ENCODE measurements at places on chromosomes 1 and 21.
A peak's percentile ranks its signal among the peaks of the same experiment; 100 is the strongest.

DNA sequence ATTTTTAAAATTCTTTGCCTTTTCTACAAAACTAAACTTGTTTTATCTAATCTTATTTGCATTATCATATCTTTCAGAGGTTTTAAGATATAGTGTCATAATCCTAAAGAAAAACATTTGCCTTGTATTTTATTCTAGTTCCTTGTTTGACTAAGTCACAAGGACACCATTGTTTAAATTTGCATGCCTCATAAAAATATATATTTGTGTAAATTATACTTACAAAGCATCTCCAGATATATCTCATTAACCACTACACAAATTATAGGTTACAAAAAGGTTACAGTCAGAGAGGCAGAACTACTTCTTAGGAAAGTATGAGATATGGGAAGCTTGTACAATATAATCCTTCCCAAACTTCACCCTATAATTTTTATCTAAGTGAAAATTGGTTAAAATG, 4.2 kb upstream of the RGS13 start:
- no peak for DNase-seq

GRCh38 chr21:33117101-33117888, 47.4 kb downstream of the OLIG1 start:
- DNase-seq: no peak

GRCh38 chr1:24047110-24047477, 64.8 kb downstream of the MYOM3 start:
- no peak for DNase-seq

DNA sequence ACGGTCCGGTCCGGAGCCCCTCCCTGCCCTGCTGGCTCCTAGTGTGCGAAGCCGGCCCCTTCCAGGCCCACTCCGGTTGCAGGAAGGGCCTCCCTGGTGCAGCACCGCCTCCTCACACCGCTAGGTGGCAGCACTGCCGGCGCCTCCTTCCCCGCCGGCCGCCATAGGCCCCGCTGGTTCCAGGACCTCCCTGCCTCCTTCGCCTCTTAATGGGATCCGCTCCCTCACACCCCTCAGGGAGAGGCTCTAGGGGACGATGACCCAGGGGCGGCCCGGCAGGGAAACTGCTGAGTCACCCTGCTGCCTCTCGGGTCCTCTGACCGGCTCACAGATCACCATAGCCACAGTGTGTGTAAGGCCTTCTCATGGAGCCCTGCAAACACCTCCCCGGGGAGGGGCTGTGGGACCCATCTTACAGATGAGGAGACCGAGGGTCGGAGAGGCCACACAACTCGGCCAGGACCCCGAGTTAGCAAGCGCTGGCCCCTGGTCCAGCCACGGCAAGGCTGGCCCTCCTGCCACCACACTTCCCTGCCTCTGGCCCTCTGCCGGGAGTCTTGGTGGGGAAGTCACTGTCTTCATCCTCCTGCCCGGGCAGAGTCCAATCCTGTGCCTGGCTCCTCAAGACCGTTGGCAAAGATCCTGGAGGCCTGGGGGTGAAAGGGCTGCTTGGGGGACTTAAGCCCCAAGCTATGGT, 1.6 kb upstream of the AJAP1 start:
- DNase-seq: peak; percentile 46

DNA sequence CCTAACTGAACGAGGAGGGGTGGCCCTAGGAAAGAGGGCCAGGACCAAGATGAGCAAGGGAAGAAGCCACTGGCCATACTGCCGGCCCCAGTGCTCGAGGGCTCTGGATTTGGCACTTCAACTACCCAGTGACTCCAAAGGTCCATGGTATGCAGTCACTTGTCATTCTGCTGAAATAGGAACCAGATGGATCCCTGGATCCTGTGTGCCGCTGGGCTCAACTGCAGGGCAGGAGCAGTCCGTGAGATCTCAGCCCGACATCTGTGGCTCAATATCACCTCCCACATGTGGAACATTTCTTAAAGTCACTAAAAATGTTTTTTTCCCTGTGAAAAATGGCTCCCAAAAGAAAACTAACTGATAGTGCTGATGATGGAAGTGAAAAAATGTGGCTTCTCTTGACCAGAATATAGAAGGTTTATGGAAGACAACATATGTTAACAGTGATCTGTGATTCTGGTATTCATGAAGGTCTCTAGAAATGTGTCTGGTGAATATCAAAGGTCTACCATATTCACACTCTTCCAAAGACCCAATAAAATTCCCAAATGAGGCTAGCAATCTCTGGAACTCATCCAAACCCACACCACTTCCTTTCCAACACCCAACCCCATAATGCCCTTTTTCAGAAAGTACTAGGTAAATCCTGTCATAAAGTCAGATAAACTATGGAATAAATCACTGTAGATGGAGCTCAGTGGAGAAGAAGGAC, 24.1 kb downstream of the PAFAH2 start:
- no peak for DNase-seq

GRCh38 chr1:9321480-9321849, 28.8 kb downstream of the SPSB1 start:
- DNase-seq: no peak

DNA sequence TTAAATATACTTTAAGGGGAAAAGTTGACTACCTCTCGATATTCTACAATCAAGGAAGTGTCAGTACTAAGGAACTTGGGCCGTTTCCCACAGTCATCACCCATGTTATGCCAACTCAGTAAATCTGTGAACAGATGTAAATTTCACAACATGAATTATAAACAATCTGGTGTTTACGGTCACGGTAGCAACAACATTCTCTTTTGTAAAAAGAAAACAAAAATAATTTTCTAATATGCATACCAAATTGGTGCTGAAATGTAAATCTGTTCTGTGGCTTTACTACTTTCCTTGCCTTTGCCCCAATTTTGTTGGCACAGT, 1.2 kb downstream of the SH3GLB1 start:
- no peak for DNase-seq

- no peak for DNase-seq
Observed at GRCh38 chr1:14112613-14113012, 412.6 kb downstream of the PRDM2 start.

GRCh38 chr1:159091607-159092031, 15.1 kb upstream of the AIM2 start:
- peak; percentile 61 for DNase-seq

DNA sequence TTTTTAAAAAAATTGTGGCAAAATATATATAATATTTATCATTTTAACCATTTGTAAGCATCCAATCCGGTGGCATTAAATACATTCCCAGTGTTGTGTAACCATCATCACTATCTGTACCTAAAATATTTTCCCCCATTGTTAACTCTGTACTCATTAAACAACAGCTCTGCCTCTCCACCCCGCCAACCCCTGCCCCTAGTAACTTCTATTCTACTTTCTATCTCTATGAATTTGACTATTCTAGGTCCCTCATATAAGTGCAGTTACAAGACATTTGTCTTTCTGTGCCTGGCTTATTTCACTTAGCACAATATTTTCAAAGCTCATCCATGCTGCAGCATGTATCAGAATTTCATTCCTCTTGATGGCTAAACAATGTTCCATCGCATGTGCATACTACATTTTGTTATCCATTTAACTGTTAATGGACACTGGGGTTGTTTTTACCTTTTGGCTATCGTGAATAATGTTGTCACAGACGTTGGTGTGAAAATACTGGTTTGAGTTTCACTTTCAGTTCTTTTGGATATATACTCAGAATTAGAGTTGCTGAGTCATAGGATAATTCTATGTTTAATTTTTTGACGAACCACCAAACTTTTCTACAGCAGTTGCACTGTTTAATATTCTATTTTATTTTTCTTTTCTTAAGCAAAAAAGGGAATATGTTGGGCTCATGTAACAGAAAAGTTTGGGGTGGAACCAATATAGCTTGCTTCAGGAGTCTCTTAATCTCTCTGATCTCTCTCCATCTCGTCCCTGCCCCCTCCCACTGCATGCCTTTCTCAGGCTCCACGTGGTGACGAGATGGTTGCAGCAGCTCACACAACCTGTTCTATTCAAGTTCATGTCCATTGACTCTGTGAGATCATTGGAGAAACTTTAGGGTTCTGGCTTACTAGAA, 25.2 kb upstream of the RCAN1 start:
- DNase-seq: peak; percentile 51

- DNase-seq: no peak
Observed at GRCh38 chr1:199002661-199003060, 363.8 kb downstream of the PTPRC start.

- no peak for DNase-seq
Observed at GRCh38 chr1:41479000-41479807, 5.3 kb downstream of the EDN2 start.

- DNase-seq: no peak
Observed at GRCh38 chr1:206782448-206782847, 10.2 kb upstream of the IL10 start.

- no peak for DNase-seq
Observed at GRCh38 chr1:197145446-197146024, 934 bp downstream of the ASPM start.

- DNase-seq: no peak
Observed at GRCh38 chr1:44591381-44591780, 82.9 kb downstream of the TMEM53 start.

GRCh38 chr1:23202263-23202749, 15.0 kb downstream of the HTR1D start:
- DNase-seq: no peak

DNA sequence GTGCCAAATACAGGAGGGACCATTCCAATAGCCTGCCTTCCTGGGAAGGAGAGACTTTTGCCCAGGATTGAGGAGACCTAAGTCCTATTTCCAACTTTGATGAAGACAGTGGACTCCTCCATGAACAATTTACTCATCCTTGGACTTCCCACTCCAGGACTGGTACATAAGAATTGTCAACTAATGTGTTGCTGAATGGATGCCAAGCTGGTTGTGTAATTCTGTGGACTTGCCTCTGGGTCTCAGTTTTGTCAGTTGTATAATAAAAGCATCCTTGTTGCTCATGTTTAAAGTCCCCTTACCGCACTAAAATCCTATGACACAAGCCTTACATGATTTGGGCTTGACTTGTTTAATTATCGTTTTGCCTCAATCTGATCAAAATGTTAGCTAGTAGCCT, 13.2 kb upstream of the ZP4 start:
- DNase-seq: no peak

DNA sequence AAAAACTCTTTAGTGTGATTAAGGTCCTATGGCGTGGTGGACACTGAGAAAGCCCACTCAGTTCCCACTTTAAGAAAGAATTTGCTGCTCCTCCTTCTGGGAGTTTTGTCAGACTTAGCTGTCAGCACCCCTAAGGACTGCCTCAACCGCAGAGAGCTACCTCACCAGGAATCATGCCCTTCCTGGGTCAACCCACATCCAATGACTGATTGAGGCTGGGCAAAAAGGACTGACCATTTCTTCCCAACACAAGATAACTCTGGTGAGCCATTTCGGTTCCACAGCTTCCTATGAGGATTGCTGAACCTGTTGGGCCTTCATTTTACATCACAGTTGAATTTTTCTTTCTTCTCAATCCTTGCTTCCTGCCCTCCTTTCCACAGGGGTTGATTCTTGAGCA, 197.9 kb downstream of the NCAM2 start:
- DNase-seq: no peak

GRCh38 chr1:34683616-34684015, 71.2 kb upstream of the GJB5 start:
- no peak for DNase-seq

DNA sequence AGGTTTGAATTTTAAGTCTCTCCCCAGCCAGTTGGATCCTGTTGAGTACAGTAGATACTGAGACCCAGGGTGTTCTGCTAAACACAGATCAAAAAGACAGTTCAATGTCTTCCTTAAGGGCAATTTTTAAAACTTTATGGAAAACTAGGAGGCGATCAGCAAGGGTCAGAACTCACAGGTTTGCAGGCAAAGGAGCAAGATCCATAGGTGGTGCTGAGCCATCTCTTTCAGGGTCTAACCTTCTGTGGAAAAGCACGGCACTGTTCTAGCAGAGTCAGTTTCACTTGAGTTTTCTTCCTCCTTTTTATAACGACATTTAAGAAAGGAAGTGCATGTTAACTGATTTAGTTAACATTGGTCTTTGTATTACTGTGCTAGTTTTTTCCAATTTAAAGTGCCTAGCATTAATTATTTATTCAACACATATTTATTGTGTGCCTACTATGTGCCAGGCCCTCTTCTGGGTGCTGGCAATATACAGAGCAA, at the start of gene CD84:
Gene CD84 (minus strand): TSS at position 281 of the 486 bp plus-strand sequence. CDS start 59 bp downstream, at position 222.
- DNase-seq: no peak

GRCh38 chr1:156130578-156130942, 16.0 kb downstream of the LMNA start:
- DNase-seq: no peak

DNA sequence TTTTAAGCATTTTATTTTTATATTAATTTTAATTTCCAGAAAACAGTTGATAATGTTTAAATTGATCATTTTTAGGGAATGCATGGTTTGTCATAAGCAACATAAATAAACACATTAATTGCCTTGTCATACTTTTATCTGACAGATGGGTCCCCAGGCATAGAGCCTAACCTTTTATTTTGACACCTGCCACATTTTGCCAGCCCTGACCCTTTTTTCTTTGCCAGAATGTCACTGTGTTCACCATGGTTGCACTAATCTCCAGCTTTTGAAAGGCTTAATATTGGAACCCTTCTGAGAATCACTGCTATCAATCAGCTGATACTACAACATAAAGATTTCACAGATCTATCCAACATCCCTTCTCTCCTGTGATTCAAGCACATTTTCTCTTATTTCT, 56.0 kb upstream of the DPYD start:
- no peak for DNase-seq

- DNase-seq: peak; percentile 19
Observed at GRCh38 chr1:41242342-41243078, 404 bp upstream of the SCMH1 start.

GRCh38 chr1:85047472-85048295, 616 bp downstream of the MCOLN3 start:
- no peak for DNase-seq

- no peak for DNase-seq
Observed at GRCh38 chr1:22860883-22861385, 111.7 kb downstream of the LACTBL1 start.

DNA sequence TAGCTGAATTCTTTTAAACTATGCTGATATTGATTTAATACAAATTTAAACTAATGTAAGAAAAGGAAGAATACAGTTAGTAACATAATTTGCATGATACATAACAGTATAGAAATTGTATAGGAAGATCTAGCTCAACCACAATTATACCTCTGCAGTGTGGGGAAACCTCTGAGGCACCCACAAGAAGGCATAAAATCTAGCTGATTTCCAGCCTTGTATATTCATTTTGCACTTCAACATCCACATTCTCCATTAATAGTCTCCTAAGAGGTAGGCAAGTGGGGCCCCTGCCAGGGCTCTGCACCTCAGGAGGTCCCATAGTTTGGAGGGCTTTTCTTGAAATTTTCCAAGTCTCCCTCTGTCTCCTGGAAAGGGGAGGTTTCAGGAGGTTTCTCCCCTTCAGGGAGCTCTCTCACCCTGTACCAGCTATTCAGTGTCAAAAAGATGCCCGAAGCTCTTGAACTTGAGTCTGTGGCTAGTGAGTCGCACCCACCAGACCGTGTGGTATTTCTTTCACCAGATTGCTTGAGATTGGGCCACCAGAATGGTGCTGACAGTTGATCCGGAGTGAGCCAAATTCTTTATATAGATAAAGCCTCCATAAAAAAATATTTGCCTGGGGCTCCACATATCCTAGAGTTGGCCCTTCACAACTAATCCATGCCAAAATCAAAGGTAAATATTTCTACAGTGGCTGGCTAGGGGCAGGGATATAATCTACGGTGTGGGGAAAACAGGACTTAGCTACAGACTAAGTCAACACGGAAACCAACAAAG, 108.2 kb downstream of the TIAM1 start:
- peak; percentile 19 for DNase-seq

- DNase-seq: no peak
Observed at GRCh38 chr1:163914785-163915413, 593.1 kb downstream of the NUF2 start.

All from stimulated activated CD4-positive, alpha-beta T cell treated with anti-CD3 and anti-CD28 coated beads, Interleukin-1b, Interleukin-23, amount 100 ng/mL, for 48 hours (primary cell).